ENCODE measurements at places on chromosomes 7 and 10. TPM values are rescaled to one million over a fixed set of nuclear protein-coding genes. Genes with fewer than 3 reads are reported as not detected.

DNA sequence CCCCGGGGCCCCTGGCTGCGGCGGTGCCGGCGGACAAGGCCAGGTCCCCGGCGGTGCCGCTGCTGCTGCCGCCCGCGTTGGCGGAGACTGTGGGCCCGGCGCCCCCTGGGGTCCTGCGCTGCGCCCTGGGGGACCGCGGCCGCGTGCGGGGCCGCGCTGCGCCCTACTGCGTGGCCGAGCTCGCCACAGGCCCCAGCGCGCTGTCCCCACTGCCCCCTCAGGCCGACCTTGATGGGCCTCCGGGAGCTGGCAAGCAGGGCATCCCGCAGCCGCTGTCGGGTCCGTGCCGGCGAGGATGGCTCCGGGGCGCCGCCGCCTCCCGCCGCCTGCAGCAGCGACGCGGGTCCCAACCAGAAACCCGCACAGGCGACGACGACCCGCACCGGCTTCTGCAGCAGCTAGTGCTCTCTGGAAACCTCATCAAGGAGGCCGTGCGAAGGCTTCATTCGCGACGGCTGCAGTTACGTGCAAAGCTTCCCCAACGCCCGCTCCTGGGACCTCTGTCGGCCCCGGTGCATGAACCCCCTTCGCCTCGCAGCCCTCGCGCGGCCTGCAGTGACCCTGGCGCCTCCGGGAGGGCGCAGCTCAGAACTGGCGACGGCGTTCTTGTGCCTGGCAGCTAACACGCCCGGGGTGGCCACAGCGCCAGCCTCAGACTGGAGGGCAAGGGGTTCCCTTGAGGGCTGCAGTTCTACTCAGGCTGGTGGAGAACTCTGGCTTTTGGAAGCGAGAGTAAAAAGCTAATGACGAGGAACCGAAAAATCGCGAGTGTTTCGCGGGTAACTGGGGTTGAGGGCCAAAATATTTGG is 804 bp downstream of the FRAT1 start:
- peak overlapping the region; percentile 80 for H3K4me3 ChIP-seq
- DNase-seq: peak; percentile 69
- no peaks in the 10 kb centered on the region for H3K36me3 ChIP-seq
- peaks cover 3% of the 10 kb centered on the region for H3K4me1 ChIP-seq
- H3K27ac ChIP-seq: peak overlapping the region; percentile 96

GRCh38 chr7:64946772-64947171 is 43.7 kb downstream of the ZNF273 start:
- H3K27ac ChIP-seq: no peak overlapping the region
- H3K36me3 ChIP-seq: no peaks in the 10 kb centered on the region
- H3K4me3 ChIP-seq: no peak overlapping the region
- peaks cover 5% of the 10 kb centered on the region for H3K4me1 ChIP-seq
- no peak for DNase-seq

- H3K4me3 ChIP-seq: no peak overlapping the region
- no peaks in the 10 kb centered on the region for H3K4me1 ChIP-seq
- H3K27ac ChIP-seq: no peak overlapping the region
- no peak for DNase-seq
- no peaks in the 10 kb centered on the region for H3K27me3 ChIP-seq
- no peaks in the 10 kb centered on the region for H3K36me3 ChIP-seq
Measured at GRCh38 chr7:117041822-117042221, 88.5 kb downstream of the ST7 start.

GRCh38 chr7:9709216-9709615 is 1264.5 kb upstream of the PHF14 start:
- H3K4me1 ChIP-seq: no peaks in the 10 kb centered on the region
- H3K27ac ChIP-seq: no peak overlapping the region
- no peaks in the 10 kb centered on the region for H3K27me3 ChIP-seq
- H3K36me3 ChIP-seq: no peaks in the 10 kb centered on the region
- DNase-seq: no peak

GRCh38 chr10:71248210-71248609 is 35.8 kb downstream of the UNC5B start:
- no peaks in the 10 kb centered on the region for H3K27me3 ChIP-seq
- DNase-seq: no peak
- peaks cover 40% of the 10 kb centered on the region for H3K4me1 ChIP-seq
- H3K27ac ChIP-seq: no peak overlapping the region
- H3K4me3 ChIP-seq: no peak overlapping the region
- H3K36me3 ChIP-seq: no peaks in the 10 kb centered on the region

- no peaks in the 10 kb centered on the region for H3K27me3 ChIP-seq
- peaks cover 19% of the 10 kb centered on the region for H3K36me3 ChIP-seq
Measured at GRCh38 chr7:155765458-155765857, 46.8 kb downstream of the SHH start.

- no peak overlapping the region for H3K4me3 ChIP-seq
- H3K4me1 ChIP-seq: no peaks in the 10 kb centered on the region
- no peak overlapping the region for H3K27ac ChIP-seq
- H3K36me3 ChIP-seq: no peaks in the 10 kb centered on the region
- DNase-seq: peak; percentile 27
Measured at GRCh38 chr10:58701405-58702135, 188.9 kb downstream of the BICC1 start.

Gene NPFFR1
- 0.07 TPM for total RNA-seq

- H3K36me3 ChIP-seq: no peaks in the 10 kb centered on the region
- no peaks in the 10 kb centered on the region for H3K27me3 ChIP-seq
Measured at GRCh38 chr10:104350127-104350635, 3.5 kb upstream of the CFAP58 start.

DNA sequence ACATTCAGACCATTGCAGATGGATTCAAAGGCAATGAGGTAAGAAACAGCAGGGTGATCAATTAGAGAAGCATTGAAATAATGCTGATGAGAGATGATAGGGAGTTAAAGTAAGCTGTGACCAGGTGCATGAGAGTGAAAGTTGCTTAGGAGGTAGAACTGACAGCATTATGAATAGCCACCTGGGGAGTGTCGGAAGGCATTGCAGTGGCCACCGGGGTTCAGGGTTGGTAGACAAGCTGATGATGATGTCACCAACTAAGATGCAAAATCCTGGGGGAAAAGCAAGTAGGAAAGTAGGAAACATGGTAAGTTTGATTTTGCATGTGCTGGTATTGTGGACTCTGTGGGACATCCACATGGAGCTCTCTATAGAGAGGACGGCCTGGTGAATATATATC is 211.9 kb upstream of the ETV1 start:
- no peak for DNase-seq

DNA sequence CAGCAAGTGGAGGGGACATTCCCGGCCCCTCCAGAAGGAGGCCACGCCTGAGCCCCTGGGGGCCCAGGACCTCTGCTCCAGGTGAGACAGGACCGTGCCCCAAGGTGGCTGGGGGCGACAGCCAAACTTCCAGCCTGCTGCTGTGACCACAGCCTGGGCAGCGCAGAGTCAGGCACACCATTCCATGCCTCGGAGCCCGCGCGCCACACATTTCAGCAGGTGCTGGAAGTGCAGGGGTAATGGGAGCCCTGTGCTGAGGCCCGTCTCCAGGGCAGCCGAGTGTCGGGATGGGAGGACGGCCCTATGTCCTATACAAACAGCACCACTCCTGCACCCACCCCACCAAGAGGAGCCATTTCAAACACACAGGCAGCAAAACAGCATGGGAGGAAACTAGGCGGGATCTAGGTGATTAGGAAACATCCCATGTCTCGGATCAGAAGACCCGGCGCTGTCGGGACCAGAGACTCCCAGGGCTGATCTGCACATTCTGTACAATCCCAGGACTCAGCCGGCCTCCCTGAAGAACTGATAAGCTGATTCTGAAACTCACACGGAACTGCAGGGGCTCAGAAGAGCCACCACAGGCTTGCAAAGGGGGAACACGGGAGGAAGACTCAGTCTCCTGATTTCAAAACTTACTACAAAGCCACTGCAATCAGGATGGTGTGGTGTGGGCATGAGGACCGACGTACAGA is 272.3 kb downstream of the ELFN1 start:
- H3K36me3 ChIP-seq: no peaks in the 10 kb centered on the region
- H3K27ac ChIP-seq: no peak overlapping the region
- H3K4me1 ChIP-seq: no peaks in the 10 kb centered on the region
- no peak for DNase-seq
- no peaks in the 10 kb centered on the region for H3K27me3 ChIP-seq

- H3K36me3 ChIP-seq: no peaks in the 10 kb centered on the region
- H3K27me3 ChIP-seq: no peaks in the 10 kb centered on the region
- no peak overlapping the region for H3K27ac ChIP-seq
- H3K4me1 ChIP-seq: no peaks in the 10 kb centered on the region
- H3K4me3 ChIP-seq: no peak overlapping the region
Measured at GRCh38 chr10:33938001-33938400, 603.5 kb upstream of the NRP1 start.

GRCh38 chr10:13959443-13960359 is 371.0 kb downstream of the FRMD4A start:
- H3K4me3 ChIP-seq: no peak overlapping the region
- H3K4me1 ChIP-seq: no peaks in the 10 kb centered on the region
- no peaks in the 10 kb centered on the region for H3K27me3 ChIP-seq
- H3K27ac ChIP-seq: no peak overlapping the region

- DNase-seq: peak; percentile 38
- H3K27ac ChIP-seq: peak overlapping the region; percentile 100
- H3K4me3 ChIP-seq: peak overlapping the region; percentile 94
- no peaks in the 10 kb centered on the region for H3K27me3 ChIP-seq
- peaks cover 4% of the 10 kb centered on the region for H3K4me1 ChIP-seq
Measured at GRCh38 chr7:27739301-27739908, 557 bp upstream of the TAX1BP1 start.

Gene PTPN20
- 2.7 TPM for total RNA-seq

DNA sequence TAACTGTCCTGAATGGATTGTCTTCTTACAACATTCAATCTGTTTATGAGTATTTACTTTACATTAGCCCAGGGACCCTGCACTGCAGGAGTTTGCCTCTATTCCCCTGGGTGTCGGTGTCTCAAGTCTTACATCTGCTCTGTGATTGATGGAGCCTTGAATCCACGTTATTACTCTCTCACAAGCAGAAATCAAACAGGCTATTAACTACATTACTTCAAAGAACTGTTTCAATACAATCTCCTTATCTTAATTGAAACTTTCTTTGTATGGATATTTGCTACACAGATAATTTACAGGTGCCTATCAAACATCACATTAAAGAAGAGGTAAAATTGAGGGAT is 3.1 kb upstream of the ARID5B start:
- peaks cover 8% of the 10 kb centered on the region for H3K4me1 ChIP-seq
- no peak for DNase-seq
- no peaks in the 10 kb centered on the region for H3K36me3 ChIP-seq
- no peak overlapping the region for H3K4me3 ChIP-seq
- peak overlapping the region; percentile 93 for H3K27ac ChIP-seq

Gene TYSND1
- 13.1 TPM for total RNA-seq

DNA sequence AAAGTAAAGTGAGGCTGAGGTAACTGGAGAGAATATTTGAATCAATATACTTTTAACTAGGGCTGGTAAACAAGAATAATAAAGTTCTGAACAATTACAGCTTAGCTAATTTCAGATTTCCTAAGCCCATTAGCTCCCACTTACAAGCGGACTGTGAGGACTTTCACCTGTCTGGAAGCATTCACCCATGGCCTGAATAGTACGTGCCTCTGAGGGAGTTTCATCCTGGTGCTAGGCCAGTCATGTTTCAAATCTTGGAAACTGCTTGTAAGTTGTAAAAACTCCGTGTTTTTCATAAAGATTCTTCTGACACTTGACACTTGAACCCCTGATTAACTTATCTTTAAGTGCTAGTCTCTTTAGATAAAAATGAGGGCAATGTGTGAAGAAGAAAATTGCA is 975.2 kb upstream of the GHITM start:
- H3K4me3 ChIP-seq: no peak overlapping the region
- H3K4me1 ChIP-seq: no peaks in the 10 kb centered on the region
- no peaks in the 10 kb centered on the region for H3K27me3 ChIP-seq
- no peaks in the 10 kb centered on the region for H3K36me3 ChIP-seq
- DNase-seq: no peak

Gene CYP2E1
- total RNA-seq: 3.5 TPM

Gene GBX1
- not detected for total RNA-seq

Gene SKIDA1
- 0.45 TPM for total RNA-seq

Gene HABP2
- not detected for total RNA-seq

GRCh38 chr7:140519007-140519399 is 39.7 kb upstream of the MKRN1 start:
- no peaks in the 10 kb centered on the region for H3K36me3 ChIP-seq
- peak overlapping the region; percentile 28 for H3K4me3 ChIP-seq
- H3K4me1 ChIP-seq: no peaks in the 10 kb centered on the region
- no peaks in the 10 kb centered on the region for H3K27me3 ChIP-seq
- no peak for DNase-seq
